T-helper 2 cell treated with Interferon-gamma antibody and Interleukin-4, amounts not matched to agents 100 ng/mL and 5 ng/mL, for 36 hours (primary cell): ENCODE measurements at places on chromosomes 3 and 15. TPM values are rescaled to one million over a fixed set of nuclear protein-coding genes. Genes with fewer than 3 reads are reported as not detected.

Gene FGF12
- total RNA-seq = not detected in 2 replicates

Gene ZNF80
- 0.86 and 1.00 TPM in 2 replicates for total RNA-seq

Gene CLEC3B
- 0.27 and 0.36 TPM in 2 replicates for total RNA-seq

Gene ALDH1A2
- 0.32 TPM in 1 of 2 replicates, not detected in the other for total RNA-seq

Gene PLIN1
- 0.07 TPM in 1 of 2 replicates, not detected in the other for total RNA-seq

Gene FBXO40
- total RNA-seq = not detected in 2 replicates
